ENCODE measurements at places on chromosomes 2 and 18. TPM values are rescaled to one million over a fixed set of nuclear protein-coding genes. Genes with fewer than 3 reads are reported as not detected.

DNA sequence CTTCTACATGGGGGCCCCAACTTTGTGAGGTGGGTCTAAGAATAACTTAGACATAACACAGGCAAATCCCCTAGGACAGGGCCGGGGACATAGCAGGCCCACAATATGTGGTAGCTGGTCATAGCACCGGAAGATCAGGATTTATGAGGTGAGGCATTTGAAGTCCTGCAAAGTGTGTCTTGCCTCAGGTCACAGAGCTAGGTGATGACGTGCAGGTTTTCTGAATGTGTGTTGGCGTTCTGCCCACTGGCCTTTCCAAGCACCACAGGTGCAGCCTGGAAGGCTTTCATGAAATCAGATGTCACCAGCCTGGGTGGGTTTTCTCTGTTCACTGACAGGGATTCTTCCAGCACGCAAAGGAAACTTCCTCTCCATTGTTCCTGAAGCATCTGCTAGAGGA lies 119.1 kb downstream of the LRATD1 start:
- no peak for DNase-seq

DNA sequence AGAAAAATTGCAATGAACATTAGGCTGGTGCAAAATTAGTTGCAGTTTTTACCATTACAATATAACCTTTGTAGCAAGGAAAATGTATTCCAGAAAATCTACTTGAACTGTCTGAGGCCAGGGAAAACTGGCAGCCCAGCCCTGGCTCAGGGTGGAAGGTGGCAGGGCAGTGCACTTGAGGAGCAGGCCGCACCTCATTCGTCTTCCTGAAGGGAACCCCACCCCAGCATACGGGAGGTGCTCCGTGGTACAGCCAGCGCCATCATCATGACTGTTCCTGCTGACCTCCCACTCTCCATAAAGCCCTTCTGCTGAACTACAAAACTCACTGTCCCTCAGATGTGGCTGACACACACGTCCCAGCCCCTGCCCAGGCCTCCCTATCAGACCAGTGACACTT lies 65.9 kb upstream of the TFCP2L1 start:
- no peak for DNase-seq

- no peak for DNase-seq
These were observed 68.6 kb upstream of the RAPH1 start for GRCh38 chr2:203603456-203604389.

DNA sequence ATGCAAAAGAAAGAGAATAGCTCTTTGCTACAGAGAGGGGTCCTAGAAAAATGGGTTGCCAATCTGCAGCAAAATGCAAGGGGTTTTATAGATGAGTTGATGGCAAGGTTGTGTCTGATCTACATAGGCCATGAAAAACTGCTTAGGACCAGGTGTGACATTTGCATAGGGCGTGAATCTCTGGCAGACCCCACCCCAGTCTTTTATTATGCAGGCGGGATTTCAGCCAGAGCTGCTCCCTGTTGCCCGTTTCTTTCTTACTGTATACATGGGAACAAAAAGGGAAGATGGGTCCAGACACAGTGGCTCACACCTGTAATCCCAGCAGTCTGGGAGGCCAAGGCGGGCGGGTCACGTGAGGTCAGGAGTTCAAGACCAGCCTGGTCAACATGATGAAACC lies 286.4 kb upstream of the LRRTM4 start:
- DNase-seq: no peak

DNA sequence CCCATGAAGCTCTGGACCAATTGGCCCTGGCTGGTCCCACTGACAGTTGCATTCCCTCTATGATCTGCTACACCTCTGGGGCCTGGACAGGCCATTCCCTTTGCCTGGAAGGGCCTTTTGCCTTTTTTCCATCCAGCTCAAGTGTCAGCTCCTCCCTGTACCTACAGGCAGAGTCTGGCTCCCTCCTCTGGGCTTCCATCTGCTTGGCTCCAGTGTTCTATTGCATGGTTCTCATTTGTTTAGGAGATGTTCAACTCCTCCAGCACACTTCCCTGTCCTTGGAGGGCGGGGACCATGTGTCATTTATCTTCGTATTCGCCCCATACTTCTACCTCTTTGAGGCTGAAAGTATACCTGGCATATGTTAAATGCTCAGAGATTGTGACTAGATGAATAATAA lies 61.1 kb downstream of the PRKCE start:
- DNase-seq: no peak

DNA sequence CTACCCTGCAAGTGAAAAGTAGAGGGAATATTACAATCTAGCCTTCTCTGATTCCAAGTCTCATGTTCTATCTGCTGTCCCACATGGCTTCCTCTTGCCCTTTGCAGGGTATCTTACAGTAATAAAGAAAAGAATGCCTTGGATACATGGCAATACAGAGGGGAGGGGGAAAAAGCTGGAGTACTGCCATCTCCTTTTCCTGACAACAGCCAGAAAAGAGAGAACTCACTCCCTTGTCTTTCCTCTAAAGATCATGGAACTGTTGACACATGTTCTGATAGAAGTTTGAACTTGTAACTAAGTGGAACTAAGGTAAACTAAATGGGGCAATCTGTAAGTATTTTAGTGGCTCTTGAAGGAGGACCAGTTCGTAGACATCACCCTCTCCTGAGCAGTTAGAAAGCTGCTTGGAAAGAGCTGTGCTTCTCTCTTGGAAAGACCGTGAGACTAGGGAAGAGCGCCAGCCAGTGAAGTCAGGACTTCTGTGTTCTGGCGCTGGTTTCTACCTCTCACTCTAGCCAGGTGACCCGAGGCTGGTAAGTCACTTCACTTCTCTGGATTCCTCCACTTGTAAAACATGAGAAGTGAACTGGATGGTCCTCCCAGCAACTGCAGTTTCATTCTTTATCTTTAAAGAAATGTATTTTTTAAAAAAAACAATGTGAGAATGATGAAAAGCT lies 242.3 kb upstream of the FOSL2 start:
- DNase-seq: no peak

The TXNDC2 gene
- not detected for total RNA-seq

The MOGAT1 gene
- total RNA-seq: 102 TPM

The MOCOS gene
- 7.5 TPM for total RNA-seq

All from mucosa of gallbladder (tissue), 1 donor.